Uterus (tissue), 4 donors: ENCODE measurements at places on chromosomes 5 and 9.

DNA sequence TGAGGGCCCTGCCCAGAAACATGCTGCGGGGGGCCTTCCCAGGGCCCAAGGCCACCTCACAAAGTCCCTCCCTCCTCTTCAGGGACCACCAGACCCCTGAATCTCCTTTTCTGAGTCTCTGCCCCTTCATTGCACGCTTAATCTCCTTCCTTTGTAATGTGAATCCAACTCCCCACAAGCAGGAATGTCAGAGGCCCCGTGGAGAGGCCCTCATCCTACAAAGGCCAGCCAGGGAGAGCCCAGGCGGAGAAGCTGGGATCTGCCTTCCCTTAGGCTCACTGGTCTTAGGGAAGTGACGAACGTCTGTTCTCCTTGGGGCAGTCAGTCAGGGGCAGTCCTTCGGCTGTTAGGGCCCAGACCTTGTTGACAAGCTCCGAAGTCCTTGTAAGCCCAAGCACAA, 2.3 kb downstream of the SMIM33 start:
- DNase-seq, result no peak
- H3K36me3 ChIP-seq, result no peaks in the 10 kb centered on the region
- H3K4me1 ChIP-seq, result no peaks in the 10 kb centered on the region
- peak overlapping the region; percentile 51 for H3K27ac ChIP-seq

- no peak overlapping the region for H3K27ac ChIP-seq
- no peaks in the 10 kb centered on the region for H3K4me1 ChIP-seq
- no peaks in the 10 kb centered on the region for H3K36me3 ChIP-seq
Observed at GRCh38 chr9:77575785-77576184, 72.3 kb downstream of the GNA14 start.

- no peak overlapping the region for H3K4me3 ChIP-seq
- peak; percentile 16 for DNase-seq
- no peaks in the 10 kb centered on the region for H3K27me3 ChIP-seq
Observed at GRCh38 chr5:150114773-150115408, 28.5 kb upstream of the CSF1R start.

DNA sequence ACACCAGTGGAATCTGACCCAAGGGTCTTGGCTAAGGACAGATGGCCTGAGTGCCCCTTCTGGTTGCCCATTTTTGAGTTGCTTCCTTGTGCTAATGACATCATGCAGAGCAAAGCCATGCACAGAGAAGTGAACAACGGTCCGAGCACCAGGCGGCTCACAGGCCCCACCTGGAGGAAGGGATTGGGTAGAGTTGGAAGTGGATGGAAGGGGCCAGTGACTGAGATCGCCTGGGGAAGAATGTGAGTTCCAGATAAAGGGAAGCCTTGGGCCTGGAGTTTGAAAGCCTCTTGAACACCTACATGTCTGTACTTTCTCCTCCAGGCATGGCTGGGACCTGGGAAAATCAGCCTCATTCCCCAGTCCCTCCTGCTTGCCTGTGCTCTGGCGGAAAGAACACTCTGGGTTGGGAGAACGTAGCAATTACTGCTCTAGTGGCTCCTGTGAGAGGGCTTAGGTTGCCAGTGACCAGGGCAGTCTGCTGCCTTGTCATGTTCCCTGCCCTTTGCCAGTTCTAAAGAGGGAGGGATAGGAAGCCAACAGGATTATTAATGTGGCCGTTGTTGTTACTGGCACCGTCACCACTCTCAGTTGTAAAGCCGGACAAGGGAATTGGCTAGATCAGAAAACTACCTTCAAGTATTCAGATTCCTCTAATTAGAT, 62.5 kb upstream of the PTPN3 start:
- H3K36me3 ChIP-seq, result no peaks in the 10 kb centered on the region
- no peaks in the 10 kb centered on the region for H3K27me3 ChIP-seq
- H3K4me1 ChIP-seq, result no peaks in the 10 kb centered on the region
- DNase-seq, result no peak
- H3K27ac ChIP-seq, result no peak overlapping the region
- H3K4me3 ChIP-seq, result no peak overlapping the region
